CD4-positive, alpha-beta T cell treated with Interleukin-4 for 1 hour (primary cell): ENCODE measurements at places on chromosomes 2 and 18.

GRCh38 chr18:5840025-5840424 lies 55.3 kb downstream of the TMEM200C start:
- DNase-seq, result no peak

GRCh38 chr2:39150102-39150562 lies 29.3 kb upstream of the SOS1 start:
- DNase-seq, result no peak

GRCh38 chr2:11718606-11719005 lies 27.8 kb upstream of the LPIN1 start:
- no peak for DNase-seq

- no peak for DNase-seq
Measured at GRCh38 chr2:27902098-27902497, 11.6 kb downstream of the BABAM2 start.

- DNase-seq, result peak; percentile 66
Measured at GRCh38 chr2:96156011-96156820, 11.0 kb upstream of the DUSP2 start.

DNA sequence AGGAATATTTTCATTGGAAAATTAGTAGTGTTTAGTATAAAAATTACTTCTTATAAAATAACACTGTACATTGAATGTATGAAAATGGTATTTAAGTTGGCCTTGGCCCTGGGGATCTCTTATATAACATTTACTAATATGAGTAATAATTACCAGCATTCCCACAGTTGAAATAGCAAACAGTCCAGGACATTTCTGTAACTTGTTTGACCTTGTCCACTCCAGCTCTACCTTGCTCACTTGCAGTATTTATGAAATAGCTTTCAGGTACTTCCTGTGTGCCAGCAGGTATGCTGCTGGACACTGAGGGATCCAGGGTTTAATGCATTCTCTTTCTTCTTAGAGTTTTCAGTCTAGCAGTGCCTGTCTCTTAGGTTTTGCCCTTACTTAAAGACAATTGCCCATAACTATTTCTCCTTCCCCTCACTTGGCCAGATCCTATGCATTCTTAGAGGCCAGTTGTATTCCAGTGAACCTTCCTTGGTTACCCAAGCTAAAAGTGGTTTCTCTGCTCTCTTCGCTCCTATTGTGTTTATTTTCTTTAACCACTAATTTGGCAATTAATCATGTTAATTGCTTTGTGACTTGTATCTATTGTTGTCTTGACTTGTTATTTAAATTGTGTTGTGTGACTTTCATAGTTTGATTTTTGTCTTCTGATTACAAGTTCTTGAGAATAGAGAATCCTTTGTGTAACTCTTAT lies 25.9 kb downstream of the BABAM2 start:
- DNase-seq, result no peak

- DNase-seq, result no peak
Measured at GRCh38 chr2:38203446-38203810, 127.5 kb upstream of the CYP1B1 start.

GRCh38 chr2:207409517-207409916 lies 120.2 kb upstream of the CREB1 start:
- no peak for DNase-seq

DNA sequence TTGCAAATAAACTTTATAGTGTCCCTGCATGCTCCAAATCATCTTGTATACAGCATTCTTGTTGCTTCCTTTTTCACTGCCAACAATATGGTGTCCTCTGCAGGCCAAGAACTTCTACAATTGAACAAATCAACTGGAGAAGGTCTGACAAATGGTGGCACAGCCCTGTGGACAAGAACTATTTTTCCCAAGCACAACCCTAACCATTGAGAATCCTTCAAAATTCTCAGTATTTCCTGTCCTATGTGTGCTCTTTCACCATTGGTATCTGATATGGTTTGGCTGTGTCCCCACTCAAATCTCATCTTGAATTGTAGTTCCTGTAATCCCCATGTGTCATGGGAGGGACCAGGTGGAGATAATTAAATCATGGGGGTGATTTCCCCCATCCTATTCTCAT lies 865.1 kb upstream of the ACVR2A start:
- no peak for DNase-seq

- no peak for DNase-seq
Measured at GRCh38 chr2:10220045-10220901, 82.4 kb upstream of the HPCAL1 start.
